ENCODE measurements at places on chromosomes 1 and 21.
A peak's percentile ranks its signal among the peaks of the same experiment; 100 is the strongest.

DNA sequence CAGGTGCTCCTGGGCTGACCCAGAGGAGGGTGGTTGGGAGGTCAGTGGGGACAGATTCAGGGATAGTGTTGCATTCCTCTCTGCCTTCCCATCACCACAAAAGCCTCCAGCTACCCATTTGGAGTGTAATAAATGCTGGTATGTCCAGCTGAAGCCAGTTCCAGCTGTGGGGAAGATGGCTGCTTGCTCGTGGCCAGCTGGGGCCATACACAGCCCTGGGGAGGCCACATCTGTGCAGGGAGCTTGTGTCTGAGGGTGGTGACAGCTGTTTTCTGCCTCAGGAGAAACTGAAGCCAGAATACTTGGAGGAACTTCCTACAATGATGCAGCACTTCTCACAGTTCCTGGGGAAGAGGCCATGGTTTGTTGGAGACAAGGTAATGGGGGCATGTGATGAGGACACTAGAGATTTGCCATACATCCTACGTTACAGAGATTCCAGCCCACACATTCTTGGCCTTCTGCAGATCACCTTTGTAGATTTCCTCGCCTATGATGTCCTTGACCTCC lies 2.7 kb downstream of the GSTM4 start:
- no peak for DNase-seq
- H3K36me3 ChIP-seq: no peaks in the 10 kb centered on the region
- peak overlapping the region; percentile 17 for H3K27ac ChIP-seq

DNA sequence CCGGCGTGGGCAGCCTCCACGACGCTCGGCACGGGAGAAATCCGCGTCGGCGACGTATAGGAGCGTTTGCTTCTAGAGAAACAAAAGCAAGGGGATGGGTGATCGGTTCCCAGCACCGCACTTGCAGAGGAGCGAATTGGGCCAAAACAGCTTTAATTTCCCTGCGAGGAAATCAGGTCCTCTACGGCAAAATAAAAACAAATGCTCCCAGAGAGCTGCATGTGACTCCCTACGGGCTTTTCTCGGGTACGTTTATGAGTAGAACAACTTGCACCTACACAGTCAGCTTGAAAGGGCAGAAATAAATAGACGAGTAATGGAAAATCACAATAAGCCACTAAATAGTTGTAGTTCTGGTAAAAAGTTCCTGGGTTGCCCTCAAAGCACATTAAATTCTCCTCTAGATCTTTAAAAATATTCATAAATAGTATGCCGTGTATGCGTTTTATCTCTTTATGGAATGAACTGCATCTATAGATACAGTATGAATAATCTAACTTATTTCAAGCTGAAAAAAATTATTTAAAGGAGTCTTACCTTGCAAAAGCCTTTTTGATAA lies 1.2 kb downstream of the NHLH2 start:
- no peaks in the 10 kb centered on the region for H3K36me3 ChIP-seq
- H3K4me3 ChIP-seq: no peak overlapping the region

GRCh38 chr21:29436143-29436542 lies 137.4 kb downstream of the BACH1 start:
- H3K4me3 ChIP-seq: no peak overlapping the region
- H3K36me3 ChIP-seq: peaks cover 2% of the 10 kb centered on the region
- DNase-seq: no peak

DNA sequence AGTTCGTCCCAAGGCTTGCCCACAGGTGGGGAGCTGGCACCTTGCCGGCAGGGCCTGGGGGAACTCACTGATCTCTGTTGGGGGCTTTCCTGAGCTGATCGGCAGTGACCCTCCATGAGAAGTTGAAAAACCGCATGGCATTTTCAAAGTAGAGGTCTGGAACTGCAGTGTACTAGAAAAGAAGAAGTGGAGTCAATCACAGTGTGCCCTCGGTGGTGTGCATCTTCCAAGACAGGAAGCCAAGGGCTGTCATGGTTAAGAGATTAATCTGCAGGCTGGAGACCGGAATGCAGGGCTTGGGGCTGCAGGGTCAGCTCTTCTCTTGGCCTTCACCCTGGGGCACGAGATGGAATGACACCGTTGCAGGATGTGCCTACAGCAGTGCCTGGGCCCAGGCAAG lies 56.8 kb downstream of the ECE1 start:
- no peak overlapping the region for H3K4me3 ChIP-seq
- H3K27me3 ChIP-seq: no peaks in the 10 kb centered on the region
- H3K27ac ChIP-seq: no peak overlapping the region
- H3K4me1 ChIP-seq: no peaks in the 10 kb centered on the region

DNA sequence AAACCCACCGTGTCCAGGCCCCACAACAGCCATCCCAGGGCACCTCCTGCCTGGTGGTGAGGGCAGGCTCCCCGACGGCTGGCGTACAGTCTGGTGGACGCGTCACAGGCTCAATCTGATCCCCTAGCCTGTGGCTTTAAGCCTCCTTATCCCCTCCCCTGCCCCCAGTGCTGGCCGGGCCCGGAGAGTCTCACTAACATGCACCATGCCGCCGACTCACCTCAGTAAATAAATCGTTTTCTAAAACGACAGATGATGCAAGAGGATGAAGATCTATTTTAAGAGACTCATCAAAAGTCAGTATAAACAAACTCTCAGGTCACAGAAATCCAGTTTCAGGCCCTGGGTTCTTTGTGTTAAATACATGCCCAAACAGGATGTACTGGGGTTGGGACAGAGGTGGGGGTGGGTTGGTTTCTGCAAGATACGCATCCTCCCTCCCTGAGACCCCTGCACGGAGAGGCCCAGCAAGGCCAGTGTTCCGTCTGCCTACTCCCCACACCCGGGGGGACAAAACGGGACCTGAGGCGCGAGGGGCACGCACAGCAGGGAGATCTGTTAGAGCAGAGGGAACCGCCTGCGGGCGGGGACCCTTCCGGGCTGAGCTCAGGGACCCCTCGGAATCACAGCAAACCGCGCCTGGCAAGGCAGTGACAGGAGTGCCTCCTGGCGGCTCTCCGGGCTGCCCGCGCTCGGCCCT lies 3.1 kb downstream of the PANK4 start:
- H3K4me3 ChIP-seq: no peak overlapping the region
- H3K27ac ChIP-seq: no peak overlapping the region
- peaks cover 23% of the 10 kb centered on the region for H3K4me1 ChIP-seq
- H3K36me3 ChIP-seq: peaks cover 2% of the 10 kb centered on the region

DNA sequence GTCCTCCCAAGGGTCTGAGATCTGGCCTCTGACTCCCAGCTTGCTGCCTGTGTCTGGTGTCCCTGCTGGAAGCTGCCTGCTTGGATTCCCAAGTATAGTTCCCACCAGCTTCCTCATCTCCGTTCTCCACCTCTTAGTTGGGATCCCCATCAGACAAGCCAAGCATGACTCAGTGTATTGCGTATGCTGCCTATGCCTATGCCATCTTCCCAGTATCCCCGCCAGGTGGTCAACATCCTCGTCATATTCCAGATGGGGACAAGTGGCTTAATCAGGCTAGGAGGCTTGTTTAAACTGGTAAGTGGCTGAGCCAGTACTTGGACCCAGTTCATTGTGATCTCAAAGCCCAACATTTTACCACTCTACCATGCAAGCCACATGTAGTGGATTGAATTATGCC lies 204.4 kb downstream of the GRIK3 start:
- H3K4me3 ChIP-seq: no peak overlapping the region
- H3K27me3 ChIP-seq: no peaks in the 10 kb centered on the region

DNA sequence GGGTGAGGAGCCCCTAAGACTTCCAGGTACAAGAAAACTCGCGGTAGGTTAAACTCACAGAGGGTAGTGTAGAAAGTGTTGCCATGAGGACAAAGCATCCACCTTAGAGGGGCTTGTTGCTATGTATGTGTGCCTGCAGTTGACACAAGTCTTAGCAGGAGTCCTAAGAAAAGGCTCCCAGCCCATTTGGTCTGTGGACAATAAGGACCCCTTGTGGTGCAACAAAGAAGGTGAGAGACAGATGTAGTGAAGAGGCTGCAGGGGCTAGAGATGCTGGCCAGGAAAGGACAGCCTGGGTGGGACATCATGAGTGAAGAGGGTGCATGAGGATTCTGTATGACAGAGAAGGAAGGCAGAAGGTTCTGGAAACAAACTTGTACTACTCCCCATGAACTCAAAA lies 36.3 kb upstream of the IL10 start:
- no peak overlapping the region for H3K4me3 ChIP-seq
- H3K4me1 ChIP-seq: no peaks in the 10 kb centered on the region
- H3K27me3 ChIP-seq: no peaks in the 10 kb centered on the region
- H3K36me3 ChIP-seq: no peaks in the 10 kb centered on the region

DNA sequence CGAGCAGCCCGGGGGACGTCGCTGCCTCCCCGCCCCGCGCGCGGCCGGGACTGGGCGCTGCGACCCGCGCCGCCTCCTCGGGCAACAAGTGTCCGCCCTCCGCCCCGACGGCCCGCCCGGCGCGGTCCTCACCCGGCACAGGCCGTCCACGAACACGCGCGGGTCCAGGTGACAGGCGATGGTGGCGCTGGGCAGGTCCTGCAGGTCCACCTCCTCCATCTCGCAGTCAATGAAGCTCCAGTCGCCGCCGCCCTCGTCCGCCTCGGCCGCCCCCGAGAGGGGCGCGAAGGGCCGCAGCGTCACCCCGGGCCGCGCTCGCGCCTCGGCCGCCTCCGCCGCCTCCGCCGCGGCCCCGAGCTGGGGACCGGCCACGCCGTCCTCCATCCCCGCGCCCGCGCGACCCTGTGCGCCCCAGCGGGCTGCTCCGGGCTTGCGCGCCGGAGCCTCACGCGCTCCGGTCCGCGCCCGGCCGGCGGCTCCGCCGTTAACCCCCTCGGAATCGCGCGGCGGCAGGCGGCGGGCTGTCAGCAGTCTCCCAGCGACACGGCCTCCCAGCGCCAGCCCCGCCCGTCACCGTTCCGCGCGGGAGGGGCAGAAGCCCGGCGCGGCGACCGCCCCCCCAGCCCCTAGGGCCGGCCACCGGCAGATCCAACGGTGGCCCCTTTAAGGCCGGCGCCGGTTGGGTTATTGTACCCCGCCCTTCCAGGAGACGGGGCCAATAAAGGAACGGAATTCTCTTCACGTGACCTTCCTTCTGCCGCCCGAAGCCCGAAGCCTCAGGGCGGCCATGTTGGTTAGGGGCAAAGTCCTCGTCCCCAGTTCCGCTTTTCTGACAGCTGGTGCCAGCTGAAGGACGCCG lies at the start of gene RCAN1:
Gene RCAN1, minus strand, starts transcription at position 486 of the 859 bp plus-strand sequence. Its CDS starts 102 bp downstream, at position 384.
- peak; percentile 96 for DNase-seq
- peak within 1 kb of the TSS; percentile 87 for H3K4me3 ChIP-seq
- H3K4me1 ChIP-seq: peaks cover 6% of the 10 kb centered on the region
- no peaks in the 10 kb centered on the region for H3K36me3 ChIP-seq
- H3K27me3 ChIP-seq: no peaks in the 10 kb centered on the region

DNA sequence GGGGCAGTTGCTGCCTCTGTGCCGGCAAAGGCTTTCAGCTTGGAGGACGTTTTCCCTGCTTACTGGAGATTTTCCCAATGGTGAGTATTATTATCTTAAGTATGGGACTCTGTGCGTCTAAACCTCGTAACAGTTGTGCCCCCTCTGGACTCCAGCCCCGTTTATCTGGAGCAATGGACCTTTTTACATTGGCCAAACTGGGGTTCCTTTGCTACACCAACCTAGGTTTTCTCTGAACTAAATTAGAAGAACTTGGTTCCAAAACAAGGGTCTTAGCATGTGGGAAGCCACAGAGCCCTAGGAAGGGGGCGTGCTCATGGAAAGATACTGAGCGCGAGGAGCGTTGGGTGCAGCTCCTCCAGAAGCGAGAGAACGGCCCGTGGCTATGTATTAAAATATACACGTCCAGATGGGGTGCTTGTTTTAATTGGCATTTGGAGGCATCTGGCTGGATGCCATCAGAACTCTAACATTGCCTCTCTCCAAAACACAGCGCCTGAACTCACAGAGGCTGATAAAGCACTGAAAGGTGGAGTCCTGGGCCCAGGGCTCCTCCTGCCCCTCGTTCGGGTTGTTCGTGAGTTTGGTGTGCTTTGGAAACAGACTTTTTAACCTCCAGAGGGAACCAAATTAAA lies 28.4 kb downstream of the POFUT2 start:
- H3K27me3 ChIP-seq: no peaks in the 10 kb centered on the region
- no peak overlapping the region for H3K27ac ChIP-seq
- peaks cover 3% of the 10 kb centered on the region for H3K4me1 ChIP-seq
- H3K4me3 ChIP-seq: no peak overlapping the region

- H3K27ac ChIP-seq: no peak overlapping the region
- H3K4me3 ChIP-seq: no peak overlapping the region
- DNase-seq: no peak
- H3K4me1 ChIP-seq: no peaks in the 10 kb centered on the region
- H3K27me3 ChIP-seq: no peaks in the 10 kb centered on the region
Observed at GRCh38 chr1:184302346-184302745, 84.5 kb upstream of the C1orf21 start.

GRCh38 chr21:45573452-45574035 lies 31.3 kb upstream of the SLC19A1 start:
- H3K27me3 ChIP-seq: no peaks in the 10 kb centered on the region
- no peak overlapping the region for H3K4me3 ChIP-seq
- no peaks in the 10 kb centered on the region for H3K4me1 ChIP-seq

- H3K4me3 ChIP-seq: no peak overlapping the region
- H3K27ac ChIP-seq: no peak overlapping the region
- no peaks in the 10 kb centered on the region for H3K36me3 ChIP-seq
- H3K4me1 ChIP-seq: no peaks in the 10 kb centered on the region
Observed at GRCh38 chr1:22295856-22296255, 153.0 kb upstream of the WNT4 start.

Measured in kidney (tissue), 22 donors.